ENCODE measurements at places on chromosomes 5 and 9.

- no peak for DNase-seq
Observed at GRCh38 chr9:71984831-71985281, 73.4 kb downstream of the C9orf85 start.

DNA sequence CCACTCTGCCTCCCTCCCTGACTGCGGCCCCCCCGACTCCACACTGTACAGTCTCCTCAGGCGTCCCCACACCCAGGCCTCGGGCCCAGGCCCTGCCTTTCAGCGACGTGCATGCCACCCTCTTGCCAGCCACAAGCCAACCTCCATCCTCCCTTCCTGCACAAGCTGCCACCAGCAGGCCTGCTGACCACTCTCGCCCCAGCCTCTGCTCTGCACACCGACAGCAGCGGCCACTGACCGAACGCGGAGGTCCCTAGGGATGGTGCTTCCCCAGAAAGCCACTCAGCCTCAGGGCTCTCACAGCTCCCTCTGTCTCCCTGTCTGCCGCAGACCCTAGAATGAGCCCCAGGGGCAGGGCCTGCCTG lies 18.6 kb downstream of the LMAN2 start:
- DNase-seq: no peak

GRCh38 chr9:98775831-98776441 lies 20.4 kb downstream of the ANKS6 start:
- peak; percentile 14 for DNase-seq

DNA sequence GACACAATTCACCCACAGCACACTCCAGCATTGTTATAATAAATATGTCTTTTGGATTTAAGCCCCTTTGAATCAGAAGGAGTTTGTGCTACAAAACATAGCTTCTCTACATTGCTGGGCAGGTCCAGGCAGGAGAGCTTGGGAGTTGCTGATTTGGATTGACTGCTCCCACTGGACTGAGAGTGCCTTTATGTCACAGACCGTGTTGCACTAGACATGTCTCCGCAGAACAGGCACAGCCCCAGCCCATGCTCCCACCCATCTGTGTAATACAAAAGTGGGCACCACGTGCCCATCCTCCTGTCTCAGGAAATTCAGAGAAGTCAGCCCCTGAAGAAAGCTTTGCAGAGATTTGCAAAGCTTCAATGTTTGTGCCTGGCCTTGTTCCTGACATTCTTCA lies 117.1 kb downstream of the MED10 start:
- no peak for DNase-seq

DNA sequence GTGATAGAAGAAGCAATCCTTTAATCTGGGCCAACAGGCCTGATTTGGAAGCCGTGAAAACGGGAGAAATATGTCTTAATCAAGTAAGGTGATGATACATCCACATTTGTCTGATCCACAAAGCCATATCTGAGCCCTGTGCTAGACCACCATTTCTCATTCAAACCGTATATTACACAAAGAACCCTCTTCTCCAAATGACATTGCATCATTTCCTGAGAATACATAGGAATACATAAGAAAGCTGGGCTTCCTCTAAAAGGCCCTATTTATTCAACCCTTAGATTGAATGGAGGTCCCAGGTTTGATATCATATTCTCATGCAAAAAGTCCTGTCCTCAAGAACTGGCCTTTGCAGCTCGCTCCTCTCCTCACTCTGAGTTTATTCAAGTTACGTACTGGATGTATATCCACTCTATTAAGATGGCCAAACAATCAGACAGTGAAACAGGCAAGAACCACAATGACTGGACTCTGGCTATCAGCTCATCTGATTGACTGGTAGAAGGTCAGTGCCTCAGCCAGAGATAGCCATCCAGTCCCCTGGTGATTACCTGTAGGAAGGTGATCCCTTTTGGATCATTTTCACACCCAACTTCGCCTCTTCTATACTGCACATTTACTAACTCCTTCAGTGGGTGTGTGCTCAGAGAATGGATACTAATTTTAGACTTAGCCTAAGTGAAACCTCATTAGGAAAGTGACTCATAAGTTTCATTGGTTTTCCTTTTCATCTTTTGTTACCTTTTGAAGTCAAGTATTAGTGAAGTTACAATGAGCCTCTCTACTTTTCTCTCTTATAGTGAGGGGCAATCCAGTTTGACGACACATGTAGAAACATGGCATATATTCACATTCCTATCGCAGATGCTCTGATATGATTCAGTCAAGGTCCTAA lies 167.6 kb upstream of the WWC1 start:
- DNase-seq: no peak

DNA sequence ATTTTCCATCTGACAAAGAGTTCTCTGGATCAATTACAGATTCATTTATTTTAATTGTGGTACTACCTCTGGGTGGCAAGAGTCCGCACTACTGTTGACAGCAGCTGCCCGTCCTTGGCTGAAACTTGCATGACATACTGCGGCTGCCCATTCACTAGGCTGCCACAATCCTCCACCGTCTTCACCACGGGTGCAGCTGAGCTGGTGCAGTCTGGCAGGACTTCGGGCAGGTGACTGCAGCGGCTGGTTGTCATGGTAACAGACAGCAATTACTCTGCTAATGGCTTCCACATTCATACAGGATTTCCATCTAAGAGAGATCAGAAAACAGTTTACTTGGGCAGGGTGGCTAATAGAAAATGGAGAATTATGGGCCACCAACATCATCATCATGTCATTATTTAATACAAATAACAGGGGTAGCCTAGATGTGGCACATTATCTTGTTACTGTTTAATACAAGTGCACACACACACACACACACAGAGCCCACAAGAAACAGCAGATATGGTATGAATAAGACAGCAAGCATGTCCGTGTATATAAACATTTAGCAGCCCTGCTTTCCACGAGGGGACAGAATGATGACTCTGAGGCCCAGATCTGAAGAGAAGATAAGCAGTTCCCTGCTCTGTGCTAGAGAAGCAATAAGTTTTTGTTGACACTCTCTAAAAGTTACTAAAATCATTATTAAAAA lies 112.3 kb downstream of the MARCHF3 start:
- DNase-seq: no peak

DNA sequence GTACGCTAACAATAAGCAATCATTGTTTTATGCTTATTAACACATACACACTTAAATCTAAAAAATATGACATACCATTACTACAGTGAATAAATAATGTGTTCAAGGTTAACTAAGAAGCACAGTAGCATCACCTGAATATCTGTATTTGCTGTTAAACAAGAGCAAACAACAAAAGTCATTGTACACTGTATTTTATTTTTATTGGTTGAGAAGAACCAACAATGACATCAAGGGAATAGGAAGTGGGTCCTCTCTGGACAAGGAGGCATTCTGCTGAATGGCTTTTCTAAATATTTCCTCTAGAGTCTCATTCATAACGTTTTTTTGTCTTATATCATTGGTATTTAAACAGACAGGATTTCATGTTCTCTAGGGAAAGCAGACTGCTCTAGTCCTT lies 460.4 kb downstream of the CDH9 start:
- DNase-seq: no peak

- no peak for DNase-seq
Observed at GRCh38 chr9:131620764-131621520, 75.6 kb downstream of the PRRT1B start.

DNA sequence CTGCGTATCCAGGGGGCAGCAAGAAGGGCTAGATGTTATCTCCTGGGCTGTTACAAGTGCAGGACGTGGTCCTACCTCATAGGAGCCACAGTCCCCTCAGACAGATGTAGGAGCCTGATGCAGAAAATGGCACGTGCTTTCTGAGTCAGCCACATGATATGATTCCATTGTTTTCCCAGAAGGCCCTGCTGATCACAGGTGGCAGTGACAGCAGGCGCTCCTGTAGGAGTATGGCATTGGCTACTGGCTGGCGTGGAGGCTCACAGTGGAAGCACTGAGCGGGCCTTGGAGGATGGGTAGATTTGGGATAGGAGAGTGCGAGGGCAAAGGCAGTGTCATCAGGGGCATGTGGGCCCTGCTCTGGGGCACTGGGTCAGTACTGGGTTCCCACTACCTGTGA lies 21.9 kb downstream of the USP20 start:
- no peak for DNase-seq

Measured in breast epithelium (tissue), 4 donors.